ENCODE measurements at places on chromosomes 5 and 9.

DNA sequence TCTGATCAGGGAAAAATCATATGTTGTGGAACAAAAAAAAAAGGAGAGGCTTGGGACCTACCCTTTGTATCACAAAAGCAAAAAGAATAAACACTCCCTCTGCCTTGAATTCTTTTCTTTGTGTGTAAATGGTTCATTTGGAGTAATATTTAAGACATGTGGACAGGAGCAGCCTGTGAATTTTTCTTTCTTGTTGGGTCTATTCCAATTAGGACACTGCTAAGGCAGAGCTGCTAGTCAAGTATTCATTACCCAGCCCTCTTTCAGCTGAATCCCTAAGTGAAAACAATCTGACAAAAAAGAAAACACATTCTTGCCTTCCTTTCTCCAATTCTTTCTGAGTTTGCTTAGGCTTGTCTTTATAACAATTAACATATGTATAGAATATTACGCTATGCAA, 330.0 kb downstream of the EBF1 start:
- no peak for DNase-seq

DNA sequence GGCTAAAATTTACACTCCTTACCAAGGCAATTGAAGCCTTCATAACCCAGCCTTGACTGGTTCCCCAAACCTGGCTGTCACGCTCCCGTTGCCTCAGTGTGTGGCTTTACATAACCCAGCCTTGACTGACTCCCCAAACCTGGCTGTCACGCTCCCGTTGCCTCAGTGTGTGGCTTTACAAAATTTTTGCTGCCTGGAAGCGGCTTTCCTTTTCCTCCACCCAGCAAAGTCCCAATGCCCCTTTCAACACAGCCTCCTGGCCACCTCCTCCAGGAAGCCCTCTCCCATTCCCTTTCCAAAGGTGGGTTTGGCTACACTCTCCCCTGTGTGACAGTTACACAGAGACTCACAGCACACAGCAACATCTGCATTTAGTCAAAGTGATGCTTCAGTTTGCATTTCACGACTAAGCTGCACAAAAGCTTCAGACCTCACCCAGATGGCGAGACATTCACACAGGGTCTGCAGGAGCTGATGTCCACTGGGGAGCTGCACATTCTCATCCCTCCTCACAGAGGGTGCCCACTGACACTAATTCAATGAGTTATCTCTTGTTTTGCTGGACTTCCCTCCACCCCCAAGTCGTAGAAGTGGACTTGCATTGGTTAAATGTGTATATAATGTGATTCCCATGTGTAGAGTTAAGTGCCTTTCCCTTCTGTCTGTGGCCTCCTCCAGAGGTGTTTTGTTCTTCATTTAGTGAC, 156.6 kb upstream of the PHYKPL start:
- DNase-seq = no peak

GRCh38 chr9:94801681-94802080, 75.2 kb downstream of the AOPEP start:
- no peak for DNase-seq

- DNase-seq = no peak
These were observed 25.6 kb upstream of the TUSC1 start for GRCh38 chr9:25703701-25704357.

DNA sequence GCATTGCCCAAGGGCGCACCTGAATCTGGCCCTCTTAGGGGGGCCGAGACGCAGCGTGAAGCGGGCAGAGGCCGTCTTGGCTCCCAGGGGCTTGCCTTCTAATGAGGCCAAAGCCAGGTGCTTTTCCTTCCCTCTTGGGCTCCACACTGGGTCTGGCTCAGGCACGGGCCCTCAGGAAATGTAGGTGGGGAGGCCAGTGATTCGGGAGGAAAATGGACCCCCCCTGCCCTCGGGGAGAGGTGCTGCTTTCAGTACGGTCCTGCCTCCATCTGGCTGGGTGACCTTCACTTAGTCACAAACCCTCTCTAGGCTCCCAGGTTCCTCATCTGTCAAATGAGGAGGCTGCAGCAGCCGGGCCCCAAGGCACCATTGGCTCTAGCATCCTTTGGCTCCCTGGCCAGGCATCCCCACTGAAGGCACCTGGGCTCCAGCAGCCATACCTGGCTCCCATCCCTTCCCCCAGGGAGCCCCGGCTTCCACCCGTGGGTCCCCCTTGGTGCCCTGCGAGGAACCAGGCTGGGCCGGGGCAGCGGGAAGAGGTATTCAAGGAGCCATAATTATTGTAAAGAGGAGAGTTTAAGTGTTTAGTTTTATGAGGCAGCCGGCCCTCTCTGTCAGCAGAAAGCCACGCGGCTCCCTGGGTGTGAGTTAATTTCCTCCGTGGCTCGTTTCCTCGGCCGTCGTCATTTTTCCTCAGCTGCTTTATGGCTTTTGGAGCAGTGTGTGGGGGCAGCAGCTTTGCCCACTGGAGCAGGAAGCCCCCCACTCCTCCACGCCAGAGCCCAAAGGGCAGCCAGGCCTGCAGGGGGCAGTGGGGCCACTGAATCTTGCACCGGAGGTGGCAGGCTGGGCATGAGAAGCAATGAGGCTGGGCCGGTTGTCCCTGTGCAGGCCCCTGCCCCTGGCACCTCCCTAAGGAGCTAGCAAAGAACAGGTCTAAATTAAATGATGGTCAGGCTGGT, 24.9 kb upstream of the UNC5A start:
- DNase-seq = no peak

DNA sequence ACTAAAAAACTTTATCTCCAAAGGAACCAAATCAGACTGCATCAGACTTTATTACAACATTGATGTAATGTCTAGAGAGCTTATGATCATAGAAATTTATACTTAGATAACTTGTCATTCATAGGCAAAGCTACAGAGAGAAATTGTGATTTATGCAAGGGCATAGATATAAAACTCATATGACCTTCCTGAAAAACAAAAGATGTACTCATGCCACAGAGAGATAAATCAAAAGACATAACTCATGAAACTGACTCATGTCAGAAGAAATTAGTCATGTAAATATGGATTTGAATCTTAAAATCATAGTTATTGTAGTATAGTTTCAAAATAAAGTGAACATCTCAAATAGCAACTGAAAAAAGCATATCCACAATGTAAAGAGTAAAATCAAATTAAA, 186.2 kb downstream of the GABBR2 start:
- no peak for DNase-seq

GRCh38 chr5:166845044-166845443, 1446.4 kb upstream of the WWC1 start:
- no peak for DNase-seq

DNA sequence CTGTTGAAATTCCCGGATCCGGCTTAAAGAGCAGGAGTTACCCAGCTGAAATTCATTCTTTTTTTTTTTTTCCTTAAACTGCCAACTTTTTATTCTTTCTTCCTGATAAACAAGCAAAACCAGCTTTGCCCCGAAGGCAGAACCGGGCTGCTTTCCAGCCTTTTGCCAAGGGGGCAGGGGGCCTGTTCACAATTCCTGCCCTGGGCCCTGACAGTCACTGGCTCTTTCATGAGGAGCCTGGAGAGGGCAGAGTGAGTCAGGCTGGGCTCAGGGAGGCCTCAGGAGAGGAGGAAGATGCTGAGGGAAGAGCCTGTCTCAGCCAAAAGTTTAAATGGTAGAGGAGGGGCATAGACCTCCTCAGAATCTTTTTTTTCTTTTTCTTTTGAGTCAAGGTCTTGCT, 4.8 kb downstream of the GLIPR2 start:
- no peak for DNase-seq

DNA sequence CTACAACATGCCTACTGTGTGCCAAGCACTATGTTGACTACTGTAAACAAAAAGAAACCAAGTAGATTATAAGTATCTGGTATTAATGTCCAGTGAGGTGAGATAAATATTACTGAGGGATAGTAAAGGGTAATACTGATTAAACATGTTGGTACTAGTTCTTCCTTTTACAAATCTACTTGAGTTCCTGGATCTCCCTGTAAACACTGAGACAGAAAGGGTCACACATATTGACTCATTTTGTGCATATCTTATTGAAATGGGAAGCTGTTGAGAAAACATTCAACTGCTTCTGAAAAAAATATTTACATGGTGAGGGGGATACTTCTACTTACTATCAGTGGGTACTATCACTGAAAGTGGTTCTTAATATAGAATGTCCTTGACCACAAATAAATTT, 24.3 kb downstream of the EFNA5 start:
- no peak for DNase-seq

DNA sequence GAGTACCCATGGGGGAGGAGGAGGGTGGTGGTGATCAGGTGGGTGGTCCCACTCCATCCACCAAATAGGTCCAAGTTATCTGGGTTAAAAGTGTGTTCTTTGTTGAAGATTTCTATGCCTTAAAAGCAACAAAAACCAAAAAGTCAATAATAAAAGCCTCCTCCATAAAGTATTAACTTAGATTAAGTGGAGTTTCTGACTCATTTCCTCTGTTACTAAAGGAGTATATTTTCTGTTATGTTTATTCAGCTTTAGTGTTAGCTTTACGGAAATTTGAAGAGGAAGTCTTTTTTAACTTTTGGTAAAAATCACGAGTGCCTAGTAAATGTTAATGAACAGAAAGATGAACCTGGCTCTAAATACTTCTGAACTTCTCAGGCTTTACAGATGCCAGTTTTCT, 17.8 kb downstream of the FBXO38 start:
- no peak for DNase-seq

- DNase-seq = peak; percentile 36
These were observed 21.0 kb upstream of the ALDH1B1 start for GRCh38 chr9:38371495-38371894.

DNA sequence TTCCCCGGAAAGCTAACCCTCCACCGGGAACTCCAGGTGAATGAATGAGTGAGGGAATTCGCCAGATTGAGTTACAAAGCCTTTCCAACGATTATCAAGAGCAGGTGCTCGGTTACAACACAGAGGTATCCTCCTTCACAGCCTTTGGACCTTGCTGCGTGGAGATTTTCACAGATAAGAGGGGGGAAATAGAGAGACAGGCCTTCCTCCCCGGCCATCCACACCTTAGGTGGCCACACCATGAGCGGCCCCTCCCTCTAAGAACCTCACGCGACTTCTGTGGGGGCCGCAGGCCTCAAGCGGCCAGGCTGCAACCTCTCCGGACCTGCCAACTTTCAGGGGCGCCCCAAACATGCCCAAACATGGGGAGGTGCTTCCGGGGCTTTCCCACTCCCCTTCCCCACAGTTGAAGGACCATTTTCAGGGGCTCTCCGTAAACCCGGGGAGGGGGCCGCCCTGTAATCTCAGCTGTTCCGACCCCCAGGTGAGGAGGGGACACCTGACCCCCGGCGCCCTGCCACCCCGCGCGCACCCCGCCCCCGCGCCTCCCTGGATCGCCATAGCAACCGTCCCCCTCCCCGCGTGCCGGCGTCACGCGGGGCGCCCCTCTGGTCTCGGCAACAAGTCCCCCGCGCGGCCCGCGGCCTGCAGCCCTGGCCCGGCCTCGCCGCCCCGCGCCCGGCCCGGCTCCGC, 603 bp downstream of the DENND1A start:
- no peak for DNase-seq

DNA sequence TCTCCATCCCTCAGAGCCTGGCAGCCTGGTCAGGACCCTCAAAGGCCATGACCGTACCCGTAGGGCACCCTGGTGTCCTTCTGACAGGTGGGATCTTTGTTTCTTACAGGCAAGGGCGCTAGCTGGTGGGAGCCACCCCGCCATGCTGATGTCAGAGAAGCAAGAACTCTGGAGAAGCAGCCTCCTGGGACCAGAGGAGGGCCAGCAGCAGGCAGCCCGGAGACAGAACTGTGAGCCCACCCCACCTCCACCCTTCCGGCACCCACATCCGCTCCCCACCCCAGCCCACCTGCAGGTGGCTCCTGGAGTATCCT, 42.2 kb upstream of the IL17B start:
- no peak for DNase-seq

DNA sequence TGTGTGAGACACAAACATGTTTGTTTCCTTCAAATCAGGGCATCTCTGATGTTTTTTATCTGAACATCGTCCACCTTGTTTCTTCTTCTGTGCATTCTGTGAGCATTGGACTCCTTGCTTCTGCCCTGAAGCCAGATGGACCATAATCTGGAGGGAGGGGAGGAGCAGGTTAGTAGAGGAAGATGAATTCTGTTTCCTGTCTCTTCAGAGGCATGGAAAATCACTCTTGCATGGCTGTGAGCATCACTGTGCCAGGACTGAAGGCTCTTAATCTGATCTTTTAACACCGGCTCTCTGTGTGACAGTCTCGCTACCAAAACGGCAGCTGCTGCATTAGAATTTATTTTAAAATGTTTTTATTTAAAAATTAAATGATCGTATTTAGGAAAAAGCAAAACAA, 43.3 kb downstream of the TLE4 start:
- DNase-seq = no peak

DNA sequence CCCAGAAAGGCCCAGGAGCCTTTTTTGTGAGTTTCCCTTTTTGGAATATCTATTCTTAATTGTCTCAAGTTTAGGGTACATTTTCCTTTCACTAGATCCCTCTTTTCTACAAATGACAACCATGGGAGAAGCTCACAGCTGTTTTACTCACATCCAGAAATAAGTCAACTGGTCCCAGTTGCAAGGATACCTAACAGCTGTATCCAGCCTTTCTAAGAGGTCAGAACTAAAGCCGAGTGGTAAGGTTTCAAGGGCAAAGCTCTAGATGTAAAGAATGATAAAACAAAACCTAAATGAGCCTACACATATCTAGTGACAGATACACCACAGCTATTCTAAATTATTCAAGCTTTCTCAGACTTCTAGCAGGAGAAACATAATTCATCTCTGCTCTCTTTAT, 4.4 kb downstream of the FGF10 start:
- DNase-seq = no peak

DNA sequence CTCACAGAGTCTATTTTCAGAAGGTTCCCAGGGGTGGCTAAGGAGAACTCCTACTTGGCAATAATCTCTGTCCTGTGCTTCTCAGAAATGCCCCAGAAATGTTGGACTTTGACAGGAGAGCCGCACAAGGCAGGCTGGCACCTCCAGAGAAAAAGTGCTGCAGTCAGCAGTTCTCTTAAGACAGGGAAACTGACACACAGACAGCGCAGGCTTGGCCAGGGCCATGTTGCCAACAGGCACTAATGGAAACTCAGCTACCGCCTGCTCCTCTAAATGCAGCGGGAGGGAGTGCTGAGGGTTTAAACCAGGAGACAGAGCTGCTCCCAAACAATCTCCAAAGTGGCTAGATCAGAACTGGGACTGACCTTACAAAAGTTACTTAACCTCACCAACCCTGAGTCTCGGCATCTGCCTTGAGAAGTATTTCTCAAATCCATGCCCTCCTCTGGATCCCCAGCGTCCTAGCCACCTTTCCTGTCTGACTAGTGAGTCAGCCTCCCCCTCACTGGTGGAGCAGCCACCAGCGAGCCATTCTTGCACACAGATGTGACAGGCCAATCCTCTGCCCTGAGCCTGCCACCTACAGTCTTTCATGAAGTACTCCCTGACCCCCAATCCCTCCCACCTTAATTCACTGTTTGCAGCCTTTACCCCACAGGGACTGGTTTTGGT, 186.4 kb downstream of the CDK5RAP2 start:
- DNase-seq = no peak

- no peak for DNase-seq
These were observed 160.3 kb downstream of the SLF1 start for GRCh38 chr5:94778732-94779131.

Data from CD4-positive, alpha-beta T cell treated with Interleukin-1 beta for 1 hour (primary cell).